ENCODE measurements at places on chromosomes 13 and 19. TPM values are rescaled to one million over a fixed set of nuclear protein-coding genes. Genes with fewer than 3 reads are reported as not detected.

ICAM5 gene
- total RNA-seq, result not detected

BST2 gene
- 16.1 TPM for total RNA-seq

F10 gene
- total RNA-seq, result not detected

C19orf44 gene
- total RNA-seq, result 0.78 TPM

KLHL1 gene
- not detected for total RNA-seq

Data from CD4-positive, alpha-beta T cell (primary cell).